CD14-positive monocyte (primary cell): ENCODE measurements at places on chromosomes 16 and 17. TPM values are rescaled to one million over a fixed set of nuclear protein-coding genes. Genes with fewer than 3 reads are reported as not detected.

- DNase-seq = no peak
Observed at GRCh38 chr16:48822431-48822830, 212.5 kb upstream of the N4BP1 start.

DNA sequence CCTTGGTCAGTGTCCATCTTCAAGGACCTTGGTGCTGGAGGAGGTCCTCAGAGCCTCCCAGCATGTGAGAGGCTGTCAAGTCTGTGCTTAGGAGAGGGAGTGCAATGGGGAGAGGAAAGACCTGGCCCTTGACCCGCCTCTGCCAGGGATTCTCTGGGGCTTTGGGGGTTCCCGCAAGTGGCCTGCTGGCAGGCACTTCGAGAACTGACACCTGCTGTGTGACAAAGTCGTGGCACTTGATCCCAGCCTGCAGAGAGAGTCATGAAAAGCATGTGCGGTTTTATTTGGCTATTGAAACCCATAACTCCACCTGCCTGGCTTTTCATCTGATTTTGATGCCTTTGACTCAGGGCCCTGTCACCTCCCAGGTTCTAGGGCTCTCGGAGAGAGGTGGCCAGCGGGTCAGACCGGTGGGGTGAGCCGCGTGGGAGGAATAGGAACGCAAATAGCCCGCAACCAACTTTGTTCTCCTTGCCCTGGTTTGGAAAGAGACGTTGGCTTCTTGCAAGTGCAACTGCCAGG, 42.8 kb upstream of the GSE1 start:
- peak; percentile 20 for DNase-seq

DNA sequence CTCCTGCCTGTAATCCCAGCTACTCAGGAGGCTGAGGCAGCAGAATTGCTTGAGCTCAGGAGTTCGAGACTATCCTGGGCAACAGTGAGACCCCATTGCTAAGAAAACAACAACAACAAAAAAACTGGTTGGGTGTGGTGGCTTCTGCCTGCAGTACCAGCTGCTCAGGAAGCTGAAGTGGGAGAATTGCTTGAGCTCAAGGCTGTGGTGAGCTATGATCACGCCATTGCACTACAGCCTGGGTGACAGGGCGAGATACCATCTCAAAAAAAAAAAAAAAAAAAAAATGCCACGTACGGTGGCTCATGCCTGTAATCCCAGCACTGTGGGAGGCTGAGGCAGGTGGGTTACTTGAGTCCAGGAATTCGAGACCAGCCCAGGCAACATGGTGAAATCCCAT, 34.1 kb downstream of the NME2 start:
- DNase-seq = no peak

DNA sequence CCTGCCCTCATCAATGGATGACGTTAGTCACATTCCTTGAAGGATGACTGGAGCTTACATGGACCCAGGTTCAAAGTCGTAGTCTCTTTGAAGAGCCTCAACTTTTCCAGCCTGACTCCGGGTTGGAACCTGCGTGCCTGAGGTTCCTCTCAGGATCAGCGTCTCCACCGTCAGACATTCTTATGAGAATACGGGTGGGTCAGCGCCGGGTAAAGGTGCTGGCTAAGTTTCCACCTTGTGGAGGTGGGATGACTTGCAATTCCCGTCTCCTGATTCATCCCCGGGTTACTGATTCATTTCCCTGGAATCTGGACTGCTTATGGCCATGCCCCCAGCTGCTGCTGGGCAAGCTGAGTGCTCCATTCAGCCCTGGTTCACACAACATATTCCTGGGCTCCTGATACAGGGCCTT, 38.9 kb upstream of the CMIP start:
- no peak for DNase-seq

DNA sequence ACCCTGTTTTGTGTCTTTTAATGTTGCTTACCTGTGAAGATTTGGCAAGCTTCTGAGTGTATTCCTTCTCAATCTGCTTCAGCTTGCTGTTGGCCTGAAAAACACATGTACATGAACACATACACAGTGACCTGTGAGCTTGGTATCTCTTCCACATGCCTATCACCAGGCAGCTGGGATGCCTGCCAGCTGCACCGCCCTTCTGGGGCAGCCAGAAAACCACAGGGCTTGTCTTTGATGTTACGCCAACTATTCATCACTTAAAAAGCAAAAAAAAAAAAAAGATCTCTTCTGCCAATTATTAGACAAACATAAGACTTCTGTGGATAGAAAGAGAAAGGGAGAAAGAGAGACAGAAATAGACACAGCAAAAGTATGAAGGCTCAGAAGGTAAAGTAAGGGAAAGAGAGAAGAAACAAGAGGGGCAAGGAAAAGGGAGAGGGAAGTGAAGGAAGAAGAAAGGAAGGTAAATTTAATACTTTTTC, 189.2 kb upstream of the AXIN2 start:
- no peak for DNase-seq

DNA sequence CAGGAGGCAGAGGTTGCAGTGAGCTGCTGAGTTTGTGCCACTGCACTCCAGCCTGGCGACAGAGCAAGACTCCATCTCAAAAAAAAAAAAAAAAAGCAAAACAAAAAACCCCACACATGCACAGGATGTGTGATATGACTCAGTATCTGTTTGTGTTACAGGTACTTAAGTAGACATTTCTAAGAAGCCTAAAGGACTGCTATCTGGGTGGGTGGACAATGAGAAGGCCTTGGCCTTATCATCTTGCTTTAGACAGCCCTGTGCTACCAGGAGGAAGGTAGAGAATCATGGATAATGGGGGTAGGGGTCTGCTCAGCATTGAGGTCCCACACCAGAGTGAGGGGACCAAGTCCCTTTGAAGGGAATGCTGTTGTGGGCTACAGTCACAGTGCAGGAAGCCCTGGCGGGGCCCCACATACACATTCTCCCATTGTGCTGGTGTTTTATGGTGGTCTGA, 26.7 kb downstream of the PLD6 start:
- no peak for DNase-seq

DNA sequence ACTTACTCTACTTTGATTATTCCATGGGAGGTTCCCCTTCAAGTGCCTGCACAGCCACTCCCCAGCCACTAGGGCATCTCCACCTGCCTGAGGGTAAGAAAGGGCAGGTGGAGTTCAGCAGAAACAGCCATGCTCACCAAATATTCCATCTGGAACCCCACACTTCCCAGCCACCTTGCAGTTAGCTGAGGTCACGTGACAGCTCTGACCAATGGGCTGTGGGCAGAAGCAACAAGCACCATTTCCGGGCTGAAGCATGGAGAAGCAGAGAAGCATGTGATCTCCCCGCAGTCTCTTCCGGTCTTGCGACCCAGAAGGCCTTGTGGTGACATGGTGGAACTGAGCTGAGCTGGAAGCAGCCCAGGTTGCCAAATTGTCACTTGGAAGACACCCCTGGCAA, 108.6 kb downstream of the CCT6B start:
- DNase-seq = no peak

GRCh38 chr17:31532081-31532480, 140.6 kb downstream of the RAB11FIP4 start:
- no peak for DNase-seq

GRCh38 chr16:12618515-12618914, 185.2 kb downstream of the CPPED1 start:
- DNase-seq = no peak

- no peak for DNase-seq
Observed at GRCh38 chr16:30132591-30132990, 9.6 kb upstream of the MAPK3 start.

- no peak for DNase-seq
Observed at GRCh38 chr16:65773301-65773874, 593.1 kb upstream of the CDH5 start.

DNA sequence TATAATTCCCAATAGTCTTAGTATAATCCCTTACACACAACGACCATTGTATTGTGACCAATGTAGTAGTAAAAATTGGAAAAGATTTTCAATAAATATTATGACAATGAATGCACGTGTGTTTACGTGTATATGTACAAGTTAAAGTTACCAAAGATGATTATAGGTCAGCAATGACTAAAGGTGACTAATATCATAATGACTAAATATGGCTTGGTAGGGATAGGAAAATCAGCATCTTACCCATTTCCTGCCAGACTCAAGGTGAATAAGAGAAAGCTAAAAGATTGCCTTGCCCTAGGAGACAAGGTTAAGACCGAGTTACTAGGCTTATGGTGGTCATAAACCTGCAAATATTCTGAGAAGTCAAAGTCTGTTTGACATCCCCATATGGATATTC, 34.4 kb downstream of the CPD start:
- no peak for DNase-seq

DNA sequence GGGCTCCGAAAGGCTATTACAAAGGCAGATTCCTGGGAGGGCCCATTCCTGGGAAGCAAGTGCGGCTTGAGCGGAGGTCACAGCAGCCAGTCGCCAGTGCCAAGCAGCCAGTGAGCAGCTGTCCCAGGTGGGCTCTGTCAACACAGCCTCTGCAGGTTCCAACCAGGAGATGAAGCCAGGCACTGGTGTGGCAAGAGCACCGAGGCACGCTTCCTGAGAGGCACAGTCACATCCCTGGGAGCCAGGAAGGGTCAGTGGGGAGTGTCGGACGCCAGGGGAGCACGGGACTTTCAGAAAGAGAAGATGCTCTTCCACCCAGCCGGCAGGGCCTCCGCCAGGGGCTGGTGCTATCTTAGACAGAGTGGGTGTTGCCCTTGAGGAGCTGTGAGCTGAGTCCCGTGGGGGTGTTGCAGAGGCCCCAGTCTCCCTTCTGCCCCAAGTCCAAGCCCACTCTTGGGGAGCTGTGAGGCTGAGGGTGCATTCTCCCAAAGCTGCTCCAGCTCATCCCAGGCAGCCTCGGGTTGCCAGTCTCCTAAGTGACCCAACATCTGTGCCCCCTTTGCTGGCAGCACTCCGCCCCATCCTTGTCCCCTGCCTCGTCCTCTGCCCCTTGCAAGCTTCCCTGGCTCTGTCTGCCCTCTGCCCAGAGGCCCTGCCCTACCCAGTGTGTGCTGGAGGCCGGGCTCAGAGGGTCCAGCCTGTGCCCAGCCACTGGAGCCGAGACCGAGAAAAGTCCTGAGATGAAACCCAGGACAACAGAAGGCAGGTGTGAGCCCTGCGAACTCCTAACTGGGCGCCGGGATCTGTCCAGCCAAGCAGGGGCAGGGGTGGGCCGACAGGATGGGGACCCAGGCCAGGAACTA, 6.6 kb downstream of the UBALD1 start:
- DNase-seq = no peak

DNA sequence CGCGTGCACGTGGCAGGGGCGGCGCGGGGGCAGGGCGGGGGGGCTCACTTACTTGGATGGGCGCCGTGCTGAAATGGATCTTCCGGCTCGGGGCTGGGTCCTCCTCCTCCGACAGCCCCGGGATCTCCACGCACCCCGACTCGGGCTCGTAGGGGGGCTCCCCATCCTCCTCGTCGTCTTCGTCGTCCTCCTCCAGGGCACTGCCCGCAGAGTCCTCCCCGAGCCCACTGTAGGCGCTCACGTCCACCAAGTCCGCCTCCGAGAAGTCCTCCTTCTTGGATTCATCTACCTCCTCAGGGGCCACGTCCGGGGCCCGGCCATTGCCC, 1.4 kb downstream of the PPP1R9B start:
- DNase-seq = no peak

DNA sequence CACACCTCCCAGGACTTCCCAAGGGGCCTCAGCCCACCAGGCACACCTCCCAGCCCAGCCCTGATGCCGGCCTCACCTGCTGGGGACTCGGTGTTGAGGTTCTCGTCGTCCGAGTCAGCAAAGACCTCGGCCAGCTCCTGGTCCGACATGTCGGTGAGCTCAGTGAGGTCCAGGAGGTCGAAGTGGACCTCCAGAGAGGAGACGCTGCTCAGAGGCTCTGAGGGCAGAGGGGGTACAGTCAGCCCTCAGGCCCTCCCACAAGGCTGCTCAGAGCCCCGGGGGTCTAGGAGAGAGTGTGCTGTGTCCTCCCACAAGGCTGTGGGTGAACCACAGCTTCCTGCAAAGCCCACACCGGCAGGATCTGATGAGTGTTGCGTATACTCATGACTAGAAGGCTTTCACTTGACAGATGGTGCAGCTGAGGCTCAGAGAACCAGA, 10.5 kb downstream of the DBNDD1 start:
- DNase-seq = no peak

DNA sequence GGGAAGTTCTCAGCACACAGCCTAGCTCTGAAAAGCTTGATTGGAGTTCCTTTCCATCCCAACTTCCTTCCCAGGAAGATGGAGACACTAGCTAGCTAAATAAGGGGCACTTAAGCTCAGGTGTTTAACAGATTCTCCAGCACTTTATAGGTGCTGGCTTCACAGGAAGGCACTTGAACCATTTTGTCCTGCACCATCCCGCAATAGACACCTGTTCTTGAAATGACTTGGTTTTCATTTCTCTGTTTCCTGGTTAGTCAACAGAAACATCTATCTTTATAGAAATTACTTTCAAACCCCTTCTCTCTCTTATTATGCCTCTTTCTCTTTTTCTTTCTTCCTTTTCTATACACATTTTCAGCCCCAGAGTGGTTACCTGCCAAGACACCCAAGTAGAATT, 409.9 kb upstream of the ZFHX3 start:
- no peak for DNase-seq

GRCh38 chr16:18024611-18025010, 311.9 kb downstream of the NPIPA8 start:
- DNase-seq = no peak

- no peak for DNase-seq
Observed at GRCh38 chr16:56994311-56994710, 5.0 kb downstream of the NLRC5 start.

DNA sequence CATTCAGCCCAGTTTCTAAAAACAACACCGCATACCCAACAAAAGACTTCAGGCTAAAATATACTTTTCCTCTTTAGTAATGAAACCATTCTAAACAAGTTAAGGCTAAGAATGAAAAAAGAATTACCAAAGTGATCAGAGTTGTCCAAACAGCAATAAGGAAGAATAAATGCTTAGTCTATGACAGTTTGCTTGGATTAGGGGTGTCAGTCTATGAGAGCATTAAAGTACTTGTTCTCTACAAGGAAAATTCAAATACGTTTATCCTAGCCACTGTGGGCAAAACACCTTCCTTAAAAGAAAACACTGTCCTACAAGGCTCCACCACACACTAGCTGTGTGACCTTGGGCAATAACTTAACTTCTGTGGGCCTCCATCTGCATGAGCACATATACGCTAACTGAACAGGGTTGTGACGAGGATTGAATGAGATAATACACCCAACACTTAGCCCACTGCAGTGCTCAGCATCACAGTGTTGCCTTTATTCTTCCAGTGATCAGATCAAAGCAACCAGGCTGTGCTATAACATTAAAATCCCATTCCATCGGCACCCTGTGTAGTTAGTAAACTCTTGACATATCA, 53.6 kb downstream of the TEX2 start:
- no peak for DNase-seq

- DNase-seq = no peak
Observed at GRCh38 chr16:28182183-28182582, 29.6 kb downstream of the XPO6 start.

- no peak for DNase-seq
Observed at GRCh38 chr16:49158029-49158642, 123.5 kb downstream of the CBLN1 start.

NPB gene
- 0.16 TPM for polyA plus RNA-seq

CSH1 gene
- polyA plus RNA-seq = not detected

PMFBP1 gene
- polyA plus RNA-seq = 0.18 TPM

PRKCA gene
- polyA plus RNA-seq = 0.22 TPM

SDK2 gene
- polyA plus RNA-seq = not detected

CACNG1 gene
- not detected for polyA plus RNA-seq

TBX4 gene
- not detected for polyA plus RNA-seq

KRTAP1-1 gene
- not detected for polyA plus RNA-seq

CDRT15L2 gene
- not detected for polyA plus RNA-seq

ADAMTS18 gene
- not detected for polyA plus RNA-seq

CTRB1 gene
- not detected for polyA plus RNA-seq

KRTAP4-12 gene
- polyA plus RNA-seq = not detected

ELMO3 gene
- 6.4 and 7.0 TPM in 2 replicates for polyA plus RNA-seq

SOST gene
- not detected in 2 replicates for polyA plus RNA-seq
